ENCODE measurements at places on chromosomes 7 and 10.

DNA sequence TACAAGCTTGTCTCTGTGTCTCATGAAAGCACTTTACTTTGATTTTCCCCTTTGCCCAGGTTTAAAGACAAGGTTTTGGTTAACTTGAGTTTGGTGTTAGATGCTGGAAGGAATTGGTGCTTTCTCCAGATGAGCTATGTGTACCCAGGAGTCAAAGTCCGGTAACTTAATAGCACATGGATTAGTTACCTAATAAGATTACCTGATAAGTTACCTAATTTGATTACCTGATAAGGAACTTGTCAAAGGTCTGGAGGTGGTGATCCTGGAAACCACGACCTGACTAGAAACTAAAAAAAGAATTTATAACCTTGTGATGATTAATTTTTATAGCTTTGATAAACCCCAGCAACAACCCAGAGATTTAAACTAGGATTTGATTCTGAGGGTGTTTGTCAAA lies 269.9 kb upstream of the CACNA2D1 start:
- DNase-seq = no peak

GRCh38 chr7:68760556-68760955 lies 837.7 kb upstream of the AUTS2 start:
- no peak for DNase-seq

- no peak for DNase-seq
Observed at GRCh38 chr10:63145782-63146181, 12.7 kb downstream of the NRBF2 start.

GRCh38 chr7:45193828-45194227 lies 36.2 kb downstream of the RAMP3 start:
- no peak for DNase-seq

DNA sequence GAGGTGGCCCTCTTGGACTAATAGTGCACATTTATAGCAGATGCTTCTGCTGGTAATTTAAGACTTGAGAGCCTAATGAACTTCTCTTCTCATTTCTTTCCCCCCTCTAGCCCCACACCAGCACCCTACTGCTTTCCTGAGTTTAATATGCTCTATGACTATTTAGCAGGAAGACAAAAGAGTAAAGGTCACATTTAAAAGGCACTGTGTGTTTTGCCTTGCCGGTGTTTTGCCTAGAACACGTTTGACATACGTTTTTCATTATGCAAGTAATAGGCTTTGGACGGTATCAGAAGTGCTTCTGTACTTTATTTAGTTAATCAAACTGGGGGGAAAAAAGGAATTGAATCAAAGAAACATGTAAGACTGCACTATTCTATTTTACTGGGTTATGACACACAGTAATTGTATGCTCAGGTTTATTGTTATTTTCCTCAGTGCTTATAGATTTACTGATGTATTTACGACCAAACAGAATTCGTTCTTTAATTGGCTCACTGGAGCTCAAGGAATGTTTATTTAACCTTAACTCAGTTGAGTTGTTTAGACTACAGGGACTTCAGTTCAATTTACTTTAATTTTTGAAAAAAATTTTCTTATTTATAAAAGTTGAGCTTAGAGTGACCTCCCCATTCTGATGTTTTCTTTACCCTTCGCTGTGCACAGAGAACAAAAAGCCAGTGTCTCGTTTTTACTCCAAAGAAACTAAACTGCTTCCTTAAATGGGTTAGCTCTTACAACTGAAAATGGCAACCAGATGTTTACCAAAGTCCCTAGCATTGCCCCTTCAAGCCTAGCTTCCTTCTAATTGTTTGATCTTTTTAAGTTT lies 35.4 kb downstream of the CPED1 start:
- no peak for DNase-seq

GRCh38 chr10:30027057-30028005 lies 32.1 kb downstream of the JCAD start:
- DNase-seq = peak; percentile 82

DNA sequence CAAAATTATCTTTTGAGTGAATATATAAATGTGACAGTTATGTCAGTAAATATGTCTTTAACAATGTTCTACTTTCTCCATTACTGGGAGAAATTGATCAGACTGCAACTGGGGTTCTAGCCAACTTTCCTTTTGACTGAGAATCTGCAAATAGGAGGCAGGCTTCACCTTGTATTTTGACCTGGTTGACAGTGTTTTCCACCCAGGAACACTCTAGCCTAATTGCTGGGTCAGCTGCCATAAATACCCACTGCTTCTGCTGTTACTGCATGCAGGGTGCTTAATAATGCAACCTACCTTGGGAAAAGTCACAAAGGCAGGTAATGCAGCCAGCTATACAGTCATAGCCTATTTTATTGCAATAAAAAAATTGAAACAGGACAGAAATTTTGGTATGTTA lies 319.0 kb downstream of the DGKB start:
- no peak for DNase-seq

DNA sequence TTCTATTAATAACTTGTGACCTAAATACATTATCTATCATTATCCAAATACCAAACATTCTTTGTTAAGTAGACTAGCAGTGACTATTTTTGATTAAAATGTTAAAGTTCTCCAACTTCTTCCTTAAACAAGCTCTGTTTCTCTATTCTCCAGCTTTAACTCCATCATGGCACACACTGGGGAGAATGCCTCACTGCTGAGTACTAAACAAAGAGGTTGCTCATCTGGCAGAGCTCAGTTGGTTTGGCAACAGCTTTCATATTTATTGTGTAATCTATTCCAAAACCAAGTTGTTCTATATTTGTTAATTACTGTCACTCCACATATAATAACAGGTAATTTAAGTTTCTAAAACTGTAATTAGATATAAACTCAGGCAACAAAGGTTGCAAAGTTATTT lies 89.6 kb downstream of the USP6NL start:
- DNase-seq = no peak

DNA sequence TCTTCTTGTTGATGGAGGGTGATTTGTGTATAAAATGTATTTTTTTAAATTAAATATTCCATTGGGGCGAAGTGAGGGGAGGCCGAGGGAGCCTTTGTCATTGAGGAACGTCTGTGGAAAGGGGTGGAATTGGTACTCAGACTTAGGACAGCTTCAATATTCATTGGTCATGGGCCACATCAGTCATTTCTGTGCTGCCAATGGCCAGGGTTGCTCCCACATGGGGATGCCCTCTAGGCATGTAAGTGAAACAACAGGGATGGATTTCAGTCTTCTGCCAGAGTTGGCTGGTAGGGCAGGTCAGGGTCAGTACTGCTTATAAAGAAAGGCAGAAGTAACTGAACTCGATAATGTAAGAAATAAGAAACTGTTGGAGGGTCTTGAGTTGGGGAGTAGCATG lies 47.2 kb downstream of the NEURL1 start:
- DNase-seq = no peak

DNA sequence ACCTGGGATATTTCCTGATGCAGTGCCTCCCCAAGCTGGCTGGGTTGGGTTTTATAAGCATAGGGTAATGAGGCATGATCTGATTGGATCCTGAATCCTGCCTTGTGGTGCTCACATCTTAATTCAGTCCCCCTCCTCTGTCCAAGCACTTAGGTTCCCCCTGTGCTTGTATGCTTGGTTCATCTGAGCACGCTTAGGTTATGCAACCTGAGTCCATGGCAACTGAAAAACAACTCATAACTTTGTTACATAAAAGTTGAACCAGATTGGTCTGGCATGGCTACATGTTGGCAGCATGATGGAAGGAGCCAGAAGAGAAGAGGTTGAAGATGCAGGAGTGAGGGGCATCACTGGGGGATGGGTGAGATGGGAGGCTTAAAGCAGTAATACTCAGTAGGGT lies 57.3 kb upstream of the OSBPL3 start:
- no peak for DNase-seq

DNA sequence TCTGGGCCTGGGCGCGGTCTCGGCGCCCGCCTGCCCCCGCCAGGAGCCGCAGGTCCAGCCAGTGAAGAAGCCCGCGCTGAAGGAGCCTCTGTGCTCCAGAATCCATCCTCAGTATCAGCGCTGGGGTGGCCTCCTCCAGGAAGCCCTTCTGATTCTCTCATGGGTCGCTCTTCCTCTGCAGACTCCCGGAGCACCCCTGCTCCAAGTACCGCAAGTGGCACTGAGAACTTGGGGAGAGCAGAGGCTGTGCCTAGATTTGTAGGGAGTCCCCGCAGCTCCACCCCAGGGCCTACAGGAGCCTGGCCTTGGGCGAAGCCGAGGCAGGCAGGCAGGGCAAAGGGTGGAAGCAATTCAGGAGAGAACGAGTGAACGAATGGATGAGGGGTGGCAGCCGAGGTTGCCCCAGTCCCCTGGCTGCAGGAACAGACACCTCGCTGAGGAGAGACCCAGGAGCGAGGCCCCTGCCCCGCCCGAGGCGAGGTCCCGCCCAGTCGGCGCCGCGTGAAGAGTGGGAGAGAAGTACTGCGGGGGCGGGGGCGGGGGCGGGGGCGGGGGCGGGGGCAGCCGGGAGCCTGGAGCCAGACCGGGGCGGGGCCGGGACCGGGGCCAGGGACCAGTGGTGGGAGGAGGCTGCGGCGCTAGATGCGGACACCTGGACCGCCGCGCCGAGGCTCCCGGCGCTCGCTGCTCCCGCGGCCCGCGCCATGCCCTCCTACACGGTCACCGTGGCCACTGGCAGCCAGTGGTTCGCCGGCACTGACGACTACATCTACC lies at the start of gene ALOX5:
Gene ALOX5, plus strand, starts transcription at position 641 of the 774 bp plus-strand sequence. Its CDS starts 64 bp downstream, at position 705.
- DNase-seq = no peak

DNA sequence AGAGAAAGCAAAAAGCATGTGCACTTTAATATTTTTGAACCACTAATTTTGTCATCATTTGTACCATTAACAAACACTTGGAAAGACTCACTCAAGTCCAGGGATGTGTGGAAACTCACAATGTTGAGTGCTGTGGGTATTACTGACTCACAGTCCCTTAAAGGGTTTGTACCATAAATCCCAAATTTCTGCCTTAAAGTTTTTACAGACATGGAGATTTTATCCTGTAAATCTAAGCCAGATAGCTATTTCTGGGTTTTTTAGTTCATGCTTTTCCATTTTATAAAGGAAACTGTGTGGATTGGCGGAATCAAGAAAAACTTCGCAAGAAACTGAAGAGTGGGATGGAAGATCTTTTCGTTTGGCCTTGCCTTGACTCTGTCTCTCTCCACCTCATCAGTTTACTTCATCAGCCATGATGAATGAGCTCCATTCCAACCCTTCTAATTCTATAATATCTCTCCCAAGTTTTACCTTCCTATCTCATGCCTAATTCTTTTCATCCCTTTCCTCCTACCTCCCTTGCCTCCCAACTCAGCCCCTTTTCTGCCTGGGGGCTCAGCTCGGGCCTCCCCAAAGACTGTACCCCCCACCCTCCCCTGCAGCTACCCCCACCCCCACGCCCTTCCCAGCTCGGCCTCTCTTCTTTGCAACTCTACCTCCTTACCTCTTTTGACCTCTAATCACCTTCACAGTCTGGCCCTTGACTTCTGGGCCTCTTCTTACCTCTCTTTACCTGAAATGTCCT lies 218.5 kb upstream of the MKLN1 start:
- DNase-seq = no peak

GRCh38 chr7:131244259-131244852 lies 83.3 kb upstream of the MKLN1 start:
- DNase-seq = peak; percentile 25

DNA sequence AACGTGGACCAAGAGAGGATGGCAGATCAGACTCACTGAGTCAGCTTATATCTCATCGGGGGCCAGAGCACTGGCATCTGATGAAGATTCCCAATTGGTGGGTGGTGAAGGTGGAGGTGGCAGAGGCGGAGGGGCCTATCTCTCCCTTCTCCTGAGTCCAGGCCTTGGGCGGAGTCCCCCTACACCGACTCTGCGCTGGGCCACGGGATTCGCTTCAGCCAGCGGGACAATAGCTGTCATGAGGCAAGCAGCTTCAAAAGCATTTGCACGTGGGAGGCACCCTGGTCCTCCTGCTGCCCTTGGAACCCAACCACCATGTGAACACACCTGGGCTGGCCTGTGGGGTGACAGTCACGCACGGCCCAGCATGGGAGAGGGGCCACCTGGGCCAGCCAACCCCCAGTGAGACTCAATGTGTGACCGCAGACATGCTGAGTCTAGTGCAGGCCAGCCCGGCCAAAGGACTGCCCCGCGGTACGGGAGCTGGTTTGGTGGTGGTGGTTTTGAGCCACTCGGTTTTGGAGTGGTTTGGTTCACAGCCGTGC lies 466.8 kb upstream of the FOXK1 start:
- no peak for DNase-seq

DNA sequence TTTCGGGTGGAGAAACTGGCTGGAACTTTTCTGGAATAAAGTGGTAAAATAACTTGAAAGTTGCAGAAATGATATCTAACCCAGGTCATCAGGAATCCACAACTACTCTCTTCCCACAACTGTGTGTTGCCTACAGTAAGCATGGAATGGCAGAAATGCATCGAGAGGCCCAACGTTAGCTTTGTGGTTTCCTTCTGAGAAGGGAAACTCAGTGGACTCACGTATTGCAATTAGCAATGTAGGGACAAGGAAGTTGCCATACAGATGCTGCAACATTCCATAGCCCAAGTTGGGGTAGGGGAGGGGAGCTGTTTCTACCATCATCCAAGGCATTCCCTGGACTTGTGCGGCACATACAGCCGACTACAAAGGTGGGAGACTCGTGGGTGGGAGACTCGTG lies 1.9 kb downstream of the PON1 start:
- DNase-seq = no peak

DNA sequence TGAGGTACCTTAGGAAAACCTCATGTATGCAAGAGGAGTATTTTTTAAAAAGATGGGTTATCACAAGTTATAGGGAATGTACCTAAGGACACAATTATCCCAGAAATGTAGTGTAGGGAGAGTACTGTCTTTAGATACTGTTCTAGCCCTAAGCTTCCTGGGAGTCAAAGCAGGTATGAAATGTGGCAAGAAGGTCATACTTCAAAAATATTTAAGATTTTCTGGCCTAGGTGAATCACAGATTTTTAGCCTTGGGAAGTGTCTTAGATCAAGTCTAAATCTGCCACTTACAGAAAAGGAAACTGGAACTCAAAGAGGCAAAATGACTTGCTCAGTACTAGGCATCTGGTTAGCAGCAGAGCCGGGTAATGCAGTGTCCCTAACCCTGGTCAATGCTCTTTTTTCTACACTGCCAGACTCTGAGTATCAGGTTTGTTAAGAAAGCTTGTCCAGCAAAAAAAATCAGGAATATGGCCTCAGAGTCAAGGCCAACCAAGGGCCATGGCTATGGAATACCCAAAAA lies 13.9 kb downstream of the PIK3AP1 start:
- DNase-seq = no peak

- no peak for DNase-seq
Observed at GRCh38 chr10:3774018-3774813, 10.8 kb downstream of the KLF6 start.

DNA sequence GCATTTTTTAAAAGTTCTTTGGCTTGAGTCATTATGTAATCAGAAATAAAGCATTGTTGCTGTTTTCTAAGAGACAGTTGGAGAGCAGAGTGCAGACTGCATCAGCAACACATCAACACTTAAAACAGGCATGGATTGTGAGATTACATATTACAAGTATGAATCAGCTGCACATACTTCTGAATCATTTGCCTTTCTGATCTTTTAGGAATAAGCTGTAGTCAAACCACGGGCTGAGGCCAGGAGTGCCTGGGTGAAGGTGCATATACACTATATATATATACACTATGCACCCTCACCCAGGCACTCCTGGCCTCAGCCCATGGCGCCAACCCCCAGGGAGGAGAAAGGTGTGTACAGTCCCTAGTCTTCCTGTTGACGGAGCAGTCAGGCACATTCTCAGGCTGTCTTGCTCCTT lies 52.4 kb upstream of the DLX6 start:
- DNase-seq = no peak

- no peak for DNase-seq
Observed at GRCh38 chr7:117424090-117424829, 3.0 kb downstream of the ASZ1 start.
